Epithelial cell of proximal tubule (primary cell): ENCODE measurements at places on chromosomes 12 and 14.

DNA sequence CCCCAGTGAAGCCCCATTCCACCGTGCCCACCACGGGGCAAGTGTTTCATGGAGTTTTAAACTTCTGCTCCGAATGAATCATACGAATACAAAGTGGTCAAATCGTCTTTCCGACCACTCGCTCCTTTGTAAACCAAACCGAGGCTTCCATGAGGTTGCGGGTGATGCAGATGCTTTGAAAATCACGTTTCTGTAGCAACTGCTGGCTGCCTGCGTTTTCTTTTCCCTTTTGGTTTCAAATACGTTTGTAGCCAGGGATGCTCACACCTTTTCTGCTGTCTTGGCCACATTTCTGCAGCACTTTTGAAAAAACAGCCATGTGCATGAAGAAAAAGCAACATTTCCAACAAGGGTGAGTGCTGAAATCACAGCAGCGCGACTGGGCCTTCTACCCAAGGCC is 33.7 kb downstream of the RFLNA start:
- DNase-seq, result no peak

DNA sequence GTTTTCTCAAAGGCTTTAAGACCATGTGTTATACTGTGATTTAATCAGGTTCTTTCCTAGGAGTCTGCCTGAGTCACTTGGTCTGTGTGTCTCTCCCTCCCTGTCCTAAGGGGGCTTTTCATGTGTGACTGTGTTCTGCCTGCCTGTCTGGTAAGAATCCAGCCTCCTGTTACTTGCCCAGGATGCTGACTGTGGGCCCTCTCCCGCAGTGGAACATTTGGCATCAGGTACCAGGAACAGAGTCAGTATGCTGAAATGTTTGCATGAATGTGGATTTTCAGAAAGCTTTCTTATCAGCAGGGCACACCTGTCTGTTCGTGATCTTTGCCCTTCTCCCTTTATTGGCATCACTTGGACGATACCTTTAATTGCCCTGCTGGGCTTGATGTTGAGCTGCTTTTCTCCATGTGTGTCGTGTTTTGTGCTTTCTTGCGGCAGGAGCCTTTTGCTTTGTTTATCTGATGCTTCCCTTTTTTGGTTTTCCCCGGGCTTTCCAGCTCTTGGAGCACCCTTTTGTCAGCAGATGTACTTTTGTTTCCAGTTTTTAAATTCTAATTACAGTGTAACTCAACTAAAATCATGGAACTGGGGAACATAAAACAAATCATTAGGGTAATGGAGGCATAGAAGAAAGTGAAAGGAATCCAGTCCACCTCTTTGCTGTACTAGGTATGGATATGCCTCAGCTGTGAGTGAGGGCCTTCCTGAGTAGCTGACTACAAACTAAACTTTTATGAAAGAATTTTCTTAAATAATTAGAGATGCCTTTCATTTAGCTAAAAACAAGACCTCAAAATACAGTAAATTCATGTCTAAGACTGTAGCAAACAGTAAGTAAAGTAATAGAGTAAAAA is 72.5 kb downstream of the TRAF3 start:
- DNase-seq, result no peak

- no peak for DNase-seq
Observed at GRCh38 chr12:106227641-106228319, 20.0 kb downstream of the CKAP4 start.

DNA sequence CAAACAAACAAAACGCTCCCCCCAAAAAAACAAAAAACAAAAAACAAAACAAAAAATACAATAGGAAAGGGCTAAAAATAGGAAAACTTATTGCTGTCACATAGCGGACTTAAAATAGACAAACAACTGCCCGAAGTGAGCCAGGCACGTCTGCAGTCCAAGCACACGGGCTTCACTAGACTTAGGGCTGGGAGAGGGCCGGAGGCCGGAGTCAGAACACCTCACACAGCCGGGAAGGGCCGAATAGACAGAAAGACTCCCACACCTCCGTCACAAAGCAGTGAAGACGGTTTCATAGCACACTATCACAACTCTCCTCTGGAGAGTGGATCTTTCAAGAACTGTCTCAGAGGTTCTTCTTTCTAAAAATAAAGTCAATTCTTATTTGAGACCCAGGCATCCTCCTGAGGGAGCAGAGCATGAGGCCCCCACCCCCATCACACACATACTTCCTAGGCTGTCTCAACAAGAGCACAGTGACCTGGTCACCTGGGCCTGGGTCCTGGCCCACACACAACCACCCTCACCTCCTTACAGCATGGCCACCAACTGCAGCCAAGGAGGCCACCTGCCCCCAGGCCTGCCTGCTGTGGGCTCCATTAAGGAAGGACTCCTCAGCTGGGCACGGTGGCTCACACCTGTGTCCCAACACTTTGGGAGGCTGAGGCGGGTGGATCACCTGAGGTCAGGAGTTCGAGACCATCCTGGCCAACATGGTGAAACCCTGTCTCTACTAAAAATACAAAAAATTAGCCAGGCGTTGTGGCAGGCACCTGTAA is 6.7 kb downstream of the BAG5 start:
- no peak for DNase-seq

DNA sequence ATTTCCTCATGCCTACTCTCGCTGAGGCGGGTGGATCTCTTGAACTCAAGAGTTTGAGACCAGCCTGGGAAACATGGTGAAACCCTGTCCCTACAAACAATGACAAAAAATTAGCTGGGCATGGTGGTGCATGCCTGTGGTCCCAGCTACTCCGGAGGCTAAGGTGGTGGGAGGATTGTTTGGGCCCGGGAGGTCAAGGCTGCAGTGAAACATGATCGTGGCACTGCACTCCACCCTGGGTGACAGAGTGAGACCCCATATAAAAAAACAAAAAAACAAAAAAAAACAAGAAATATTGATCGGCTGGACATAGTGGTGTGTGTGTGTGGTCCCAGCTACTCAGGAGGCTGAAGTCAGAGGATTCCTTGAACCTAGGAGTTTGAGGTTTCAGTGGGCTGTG is 9.2 kb downstream of the MOAP1 start:
- DNase-seq, result no peak

DNA sequence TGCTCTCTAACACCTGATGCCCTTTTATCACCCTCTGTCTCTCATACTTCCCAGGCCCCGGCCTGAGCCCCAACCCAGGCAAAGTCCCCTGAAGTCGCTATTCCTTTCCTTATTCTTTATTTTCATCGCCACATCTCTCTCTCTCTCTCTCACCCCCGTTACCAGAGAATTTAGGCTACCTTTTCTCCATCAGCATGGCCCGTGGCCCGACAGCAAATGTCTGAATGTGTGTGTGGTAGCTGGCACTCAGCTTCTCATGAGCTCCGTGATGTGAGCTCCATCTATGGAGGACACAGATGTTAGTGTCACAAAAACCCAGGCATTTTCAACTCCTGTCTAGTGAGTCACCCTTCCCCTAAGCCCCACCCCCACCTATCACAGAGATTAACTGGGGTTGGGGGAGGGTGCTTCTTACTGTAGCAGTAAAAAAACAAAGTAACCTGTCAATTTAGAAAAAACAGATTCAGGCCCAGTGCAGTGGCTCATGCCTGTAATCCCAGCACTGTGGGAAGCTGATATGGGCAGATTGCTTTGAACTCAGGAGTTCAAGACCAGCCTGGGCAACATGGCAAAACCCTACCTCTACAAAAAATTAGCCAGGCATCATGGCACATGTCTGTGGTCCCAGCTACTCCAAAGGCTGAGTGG is 53.8 kb downstream of the VCPKMT start:
- DNase-seq, result no peak

DNA sequence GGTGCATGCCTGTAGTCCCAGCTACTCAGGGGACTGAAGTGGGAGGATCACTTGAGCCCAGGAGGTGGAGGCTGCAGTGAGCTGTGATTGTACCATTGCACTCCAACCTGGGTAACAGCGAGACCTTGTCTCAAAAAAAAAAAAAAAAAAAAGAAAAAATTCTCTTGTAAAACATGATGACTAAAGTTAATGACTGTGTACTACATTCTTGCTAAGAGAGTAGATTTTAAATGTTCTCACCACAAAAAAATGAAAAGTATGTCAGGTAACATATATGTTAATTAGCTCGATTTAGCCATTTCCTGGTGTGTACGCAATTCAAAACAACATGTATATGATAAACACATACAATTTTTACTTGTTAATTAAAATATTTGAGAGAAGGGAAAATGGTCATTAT is 480.7 kb upstream of the RGS6 start:
- DNase-seq, result no peak

DNA sequence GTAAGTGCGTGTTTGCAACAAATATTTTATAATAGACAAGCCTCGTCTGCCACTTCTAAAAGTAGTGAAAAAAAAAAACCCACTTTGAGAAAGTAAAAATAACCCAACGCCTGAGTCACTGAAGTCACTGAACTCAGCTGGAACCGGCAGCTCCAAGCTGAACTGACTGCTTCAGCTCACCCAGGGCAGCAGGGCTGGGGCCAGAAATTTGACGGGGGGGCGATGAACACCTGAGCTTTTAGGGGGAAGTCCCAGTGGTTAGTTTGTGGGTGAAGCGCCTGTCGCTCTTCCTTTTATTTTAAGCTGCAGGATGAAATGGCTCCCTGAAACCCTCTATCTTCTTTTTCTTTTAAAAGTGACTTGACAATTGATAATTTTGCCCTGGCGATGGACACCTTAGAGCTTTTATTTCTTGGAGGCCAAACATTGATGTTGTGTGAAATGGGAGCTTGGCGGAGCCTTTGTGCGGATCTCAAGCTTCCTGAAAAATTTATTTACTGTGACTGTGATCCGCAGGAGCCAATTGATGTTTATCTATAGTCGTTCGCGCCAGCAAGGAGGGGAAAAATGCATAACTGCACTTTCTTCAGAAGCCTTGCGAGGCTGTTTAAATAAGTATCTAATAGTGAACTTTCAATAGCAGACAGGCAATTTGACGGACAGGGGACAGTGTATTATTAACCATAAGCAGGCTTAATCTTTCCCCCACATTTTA is 173.2 kb upstream of the MYL2 start:
- no peak for DNase-seq

DNA sequence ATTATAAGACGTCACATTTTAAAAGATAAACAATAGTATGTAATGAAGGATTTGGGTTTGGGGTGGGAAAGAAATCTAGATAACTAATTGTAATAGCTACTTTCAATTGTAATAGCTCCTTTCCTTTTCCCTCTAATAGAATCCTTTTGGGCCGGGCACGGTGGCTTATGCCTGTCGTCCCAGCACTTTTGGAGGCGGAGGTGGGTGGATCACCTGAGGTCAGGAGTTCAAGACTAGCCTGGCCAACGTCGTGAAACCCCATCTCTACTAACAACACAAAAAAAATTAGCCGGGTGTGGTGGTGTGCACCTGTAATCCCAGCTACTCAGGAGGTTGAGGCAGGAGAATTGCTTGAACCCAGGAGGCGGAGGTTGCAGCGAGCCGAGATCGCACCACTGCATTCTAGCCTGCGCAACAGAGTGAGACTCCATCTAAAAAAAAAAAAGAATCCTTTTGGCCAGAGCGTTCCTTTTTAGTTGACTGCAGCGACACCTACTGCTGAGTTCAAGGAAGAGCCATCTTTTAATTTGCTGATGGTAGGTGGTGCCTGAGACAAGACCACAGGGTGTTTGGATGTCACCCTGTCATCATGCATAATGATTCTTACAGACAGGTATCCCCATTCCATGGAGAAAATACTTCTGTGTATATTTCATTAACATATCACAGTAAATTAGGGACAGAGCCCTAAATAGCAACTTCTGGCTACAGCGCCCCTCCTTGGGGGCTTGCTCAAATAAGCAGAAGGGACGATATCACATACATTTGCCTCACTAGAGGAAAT is 79.5 kb downstream of the ARMH4 start:
- no peak for DNase-seq

DNA sequence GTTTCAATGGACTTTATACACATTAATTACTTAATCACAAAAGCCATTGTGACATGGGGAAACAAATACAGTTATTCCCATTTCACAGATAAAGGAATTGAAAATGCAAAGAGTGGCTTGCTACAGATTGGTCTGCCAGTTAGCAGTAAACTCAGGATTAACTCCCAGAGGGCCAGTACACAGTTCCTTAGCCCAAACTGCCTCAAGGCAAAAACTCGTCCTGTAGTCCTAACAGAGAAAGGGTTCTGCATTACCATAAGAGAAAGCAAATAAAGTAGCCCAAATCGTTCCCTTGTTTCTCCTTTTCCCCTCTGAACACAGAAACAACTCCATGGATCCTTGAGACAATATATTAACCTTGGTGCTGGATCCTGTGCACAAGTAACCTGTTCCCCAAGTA is 274.4 kb downstream of the LRIG3 start:
- DNase-seq, result no peak

DNA sequence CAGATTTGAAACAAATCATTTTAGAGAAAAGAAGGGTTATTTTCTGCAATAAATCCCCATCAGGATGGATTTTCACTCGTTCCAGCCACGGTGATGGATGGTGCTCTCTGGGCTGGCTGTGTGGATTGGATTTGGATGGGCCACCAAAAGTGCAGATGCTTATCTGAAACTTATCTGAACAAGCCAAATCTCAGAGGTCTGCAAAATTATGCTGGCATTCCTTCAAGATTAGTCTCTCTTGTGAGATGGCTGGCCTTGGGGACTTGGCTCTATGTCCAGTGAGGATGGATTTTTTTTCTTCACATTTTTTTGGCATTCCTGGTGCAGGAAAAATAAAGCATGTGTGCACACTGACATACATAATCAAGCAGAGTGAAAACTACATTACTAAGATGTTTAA is 341.9 kb downstream of the GXYLT1 start:
- DNase-seq, result no peak

DNA sequence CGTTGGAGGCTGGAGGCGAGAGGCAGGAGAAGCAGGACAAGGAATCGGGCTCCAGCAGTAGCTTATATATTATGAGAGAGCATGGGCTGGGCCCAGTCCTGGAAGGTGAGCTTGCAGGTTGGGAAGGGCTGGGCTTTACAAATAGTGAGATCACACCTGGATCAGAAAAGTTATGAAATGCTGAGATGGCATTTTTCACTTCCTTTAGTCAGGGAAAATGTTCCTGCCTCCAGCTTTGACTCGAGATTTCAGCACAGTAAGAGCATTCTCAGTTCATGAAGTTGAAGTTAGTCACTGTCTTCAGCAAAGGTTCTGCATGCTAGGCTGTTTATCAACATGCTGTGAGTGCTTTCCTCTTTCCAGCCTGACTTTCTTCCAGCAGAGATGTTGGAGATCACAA is at the start of gene KRT6C:
KRT6C (minus strand) TSS at position 38 of the 400 bp plus-strand sequence. CDS start 68 bp downstream, outside the sequence.
- DNase-seq, result no peak

DNA sequence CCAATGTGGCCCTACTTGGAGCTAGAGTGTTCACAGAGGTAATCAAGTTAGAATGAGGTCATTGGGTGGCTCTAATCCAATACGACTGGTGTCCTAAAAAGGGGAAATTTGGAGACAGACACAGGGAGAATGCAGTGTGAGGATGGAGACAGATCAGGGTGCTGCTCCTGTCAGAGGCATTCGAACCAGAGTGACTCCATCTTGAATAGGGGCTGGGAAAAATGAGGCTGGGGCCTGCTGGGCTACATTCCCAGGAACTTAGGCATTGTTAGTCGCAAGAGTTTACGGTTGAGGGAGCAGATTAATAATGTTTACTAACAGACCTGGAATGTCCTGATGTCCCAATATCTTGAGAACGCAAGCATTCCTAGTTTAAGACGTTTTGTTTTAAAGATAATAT is 20.2 kb downstream of the TNFAIP2 start:
- no peak for DNase-seq
